ENCODE measurements at places on chromosomes 7 and 10.
A peak's percentile ranks its signal among the peaks of the same experiment; 100 is the strongest.

- DNase-seq: no peak
These were observed 12.0 kb upstream of the KCNMA1 start for GRCh38 chr10:77649333-77650331.

GRCh38 chr10:7036951-7037350 is 373.9 kb downstream of the SFMBT2 start:
- DNase-seq: no peak

DNA sequence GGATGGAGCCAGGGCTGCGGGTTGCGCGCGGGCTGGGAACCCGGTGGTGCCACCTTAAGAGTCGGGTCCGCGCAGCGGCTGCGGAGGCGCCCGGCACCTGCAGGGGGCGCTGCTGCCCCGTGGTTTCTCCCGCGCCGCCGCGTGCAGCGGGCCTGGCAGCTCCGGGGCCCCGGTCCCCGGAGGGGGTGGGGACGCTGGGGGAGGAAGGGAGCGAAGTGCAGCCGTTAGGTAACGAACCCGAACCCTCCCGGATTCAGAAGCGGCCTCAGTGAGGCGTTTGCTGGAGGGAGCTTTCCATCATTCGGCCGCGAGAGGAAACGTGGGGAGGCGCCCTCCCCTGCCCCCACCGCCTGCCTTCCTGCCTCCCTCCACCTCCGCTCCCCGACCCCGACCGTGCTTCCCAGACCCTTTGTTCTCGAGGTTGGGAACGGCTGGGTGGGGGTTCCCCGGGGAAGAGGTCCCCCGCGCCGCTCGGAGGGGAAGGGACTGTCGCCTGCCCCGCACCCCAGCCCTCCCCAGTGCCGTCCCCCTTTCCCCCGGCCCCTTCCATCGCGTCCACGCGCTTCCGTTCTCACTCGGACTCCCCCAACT is 29.6 kb downstream of the SKIDA1 start:
- DNase-seq: peak; percentile 75

DNA sequence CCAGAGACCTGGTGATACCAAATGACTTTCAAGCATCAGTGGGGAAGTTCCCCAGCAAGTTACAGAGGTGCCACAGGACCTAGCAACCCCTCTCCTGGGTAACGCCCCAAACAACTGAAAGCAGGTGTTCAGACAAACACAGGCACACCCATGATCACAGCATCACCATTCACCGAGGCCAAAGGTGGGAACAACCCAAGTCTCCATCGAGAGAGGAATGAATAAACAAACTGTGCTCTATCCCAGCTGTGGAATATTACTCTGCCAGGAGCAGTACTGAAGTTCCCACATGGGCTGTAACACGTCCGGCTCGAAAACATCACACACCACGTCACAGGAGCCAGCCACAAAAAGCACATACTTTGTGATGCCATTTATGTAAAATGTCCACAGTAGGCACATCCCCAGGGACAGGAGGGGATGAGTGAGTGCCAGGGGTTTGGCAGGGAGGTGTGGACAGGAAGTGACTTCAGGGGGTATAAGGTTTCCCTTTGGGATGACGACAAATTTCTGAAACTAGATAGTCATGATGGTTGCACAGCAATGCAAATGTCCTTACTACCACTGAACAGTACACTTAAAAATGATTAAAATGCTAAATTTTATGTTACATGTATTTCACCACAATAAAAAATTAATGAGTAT is 222.8 kb downstream of the TNS3 start:
- DNase-seq: no peak

- no peak for DNase-seq
These were observed 82.2 kb downstream of the NOD1 start for GRCh38 chr7:30396389-30396788.

DNA sequence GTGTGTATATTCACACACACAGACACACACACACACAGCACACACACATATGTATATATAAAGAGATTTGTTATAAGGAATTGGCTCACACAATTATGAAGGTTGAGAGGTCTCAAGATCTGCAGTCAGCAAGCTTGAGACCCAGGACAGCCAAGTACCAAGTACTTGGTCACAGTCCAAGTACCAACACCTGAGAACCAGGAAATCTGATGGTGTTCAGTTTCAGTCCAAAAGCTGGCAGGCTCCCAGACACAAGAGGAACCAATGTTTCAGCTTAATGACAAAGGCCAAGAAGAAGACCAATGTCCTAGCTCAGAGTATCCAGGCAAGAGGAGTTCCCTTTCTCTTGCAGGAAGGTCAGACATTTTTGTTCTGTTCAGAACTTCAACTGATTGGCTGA is 780.2 kb downstream of the MAGI2 start:
- no peak for DNase-seq

- DNase-seq: no peak
These were observed 49.9 kb downstream of the CDHR3 start for GRCh38 chr7:106012935-106013439.

DNA sequence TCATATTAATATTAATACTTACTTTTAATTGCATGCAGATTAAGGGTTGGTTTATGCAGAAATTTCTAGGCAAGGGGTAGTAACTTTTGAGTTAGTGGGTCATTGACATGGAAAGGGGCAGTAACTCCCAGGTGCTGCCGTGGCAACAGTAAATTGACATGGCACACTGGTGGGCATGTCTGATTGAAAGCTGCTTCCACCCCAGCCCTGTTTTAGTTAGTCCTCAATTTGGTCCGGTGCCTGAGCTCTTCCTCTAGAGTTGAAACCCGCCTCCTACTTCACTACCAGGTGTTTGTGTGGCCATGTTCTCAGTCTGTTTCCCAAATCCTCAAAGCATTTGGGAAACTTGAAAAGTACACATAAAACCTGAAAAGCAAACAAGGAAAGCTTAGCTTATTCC is 18.4 kb downstream of the CUZD1 start:
- no peak for DNase-seq

GRCh38 chr7:778968-779451 is 51.9 kb upstream of the PRKAR1B start:
- DNase-seq: no peak

DNA sequence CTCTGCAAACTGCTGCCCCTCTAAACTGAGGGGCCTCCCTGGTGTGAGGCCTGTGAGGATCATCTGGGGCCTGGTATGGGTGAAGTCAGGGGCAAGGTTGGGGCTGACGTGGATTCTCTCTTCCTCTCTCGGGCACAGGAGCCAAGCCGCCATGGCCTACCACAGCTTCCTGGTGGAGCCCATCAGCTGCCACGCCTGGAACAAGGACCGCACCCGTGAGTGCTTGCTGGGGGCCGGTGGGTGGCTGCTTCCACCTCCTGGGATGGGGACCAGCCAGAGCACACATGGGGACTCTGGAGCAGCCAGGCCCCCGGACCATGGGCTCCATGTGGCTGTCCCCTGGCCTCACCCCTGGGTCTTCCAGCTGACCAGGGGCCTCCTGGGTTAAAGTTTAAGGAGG is 11.0 kb downstream of the ARPC1B start:
- no peak for DNase-seq

DNA sequence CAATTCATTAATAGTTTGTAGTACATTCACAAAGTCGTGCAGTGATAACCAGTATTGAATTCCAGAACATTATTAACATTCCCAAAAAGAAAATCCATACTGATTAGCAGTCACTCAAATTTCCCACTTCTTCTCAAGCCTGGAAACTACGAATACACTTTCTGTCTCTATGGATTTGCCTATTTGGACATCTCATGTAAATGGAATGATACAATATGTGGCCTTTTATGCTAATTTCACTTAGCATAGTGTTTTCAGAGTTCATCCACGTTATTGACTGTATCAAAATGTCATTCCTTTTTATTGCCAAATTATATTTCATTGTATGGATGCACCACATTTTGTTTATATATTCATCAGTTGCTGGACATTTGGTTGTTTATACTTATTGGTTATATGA is 78.8 kb downstream of the STK31 start:
- no peak for DNase-seq

GRCh38 chr7:82429408-82429807 is 14.2 kb downstream of the CACNA2D1 start:
- no peak for DNase-seq
